ENCODE measurements at places on chromosomes 13 and 19.
A peak's percentile ranks its signal among the peaks of the same experiment; 100 is the strongest.

DNA sequence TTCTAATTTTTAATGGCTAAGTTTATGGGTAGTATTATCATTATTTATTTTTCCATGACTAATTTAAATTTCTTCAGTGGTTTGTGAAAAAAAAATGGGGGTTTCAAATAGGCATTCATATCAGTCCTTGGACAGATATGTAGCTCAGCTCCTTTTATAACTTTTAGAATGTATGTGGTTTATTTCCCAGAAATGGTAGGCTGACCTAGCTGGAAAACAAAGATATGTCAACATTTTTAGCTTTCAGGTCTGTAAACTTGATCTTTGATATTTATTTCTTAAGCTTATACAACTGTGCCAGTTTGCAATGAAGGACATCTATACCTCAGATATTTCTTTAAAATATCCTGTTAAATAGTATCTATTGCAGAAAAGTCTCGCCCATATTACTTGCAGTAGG, 1815.5 kb downstream of the SLITRK5 start:
- DNase-seq, result no peak

GRCh38 chr13:74929436-74929835, 552.5 kb downstream of the TBC1D4 start:
- no peak for DNase-seq

DNA sequence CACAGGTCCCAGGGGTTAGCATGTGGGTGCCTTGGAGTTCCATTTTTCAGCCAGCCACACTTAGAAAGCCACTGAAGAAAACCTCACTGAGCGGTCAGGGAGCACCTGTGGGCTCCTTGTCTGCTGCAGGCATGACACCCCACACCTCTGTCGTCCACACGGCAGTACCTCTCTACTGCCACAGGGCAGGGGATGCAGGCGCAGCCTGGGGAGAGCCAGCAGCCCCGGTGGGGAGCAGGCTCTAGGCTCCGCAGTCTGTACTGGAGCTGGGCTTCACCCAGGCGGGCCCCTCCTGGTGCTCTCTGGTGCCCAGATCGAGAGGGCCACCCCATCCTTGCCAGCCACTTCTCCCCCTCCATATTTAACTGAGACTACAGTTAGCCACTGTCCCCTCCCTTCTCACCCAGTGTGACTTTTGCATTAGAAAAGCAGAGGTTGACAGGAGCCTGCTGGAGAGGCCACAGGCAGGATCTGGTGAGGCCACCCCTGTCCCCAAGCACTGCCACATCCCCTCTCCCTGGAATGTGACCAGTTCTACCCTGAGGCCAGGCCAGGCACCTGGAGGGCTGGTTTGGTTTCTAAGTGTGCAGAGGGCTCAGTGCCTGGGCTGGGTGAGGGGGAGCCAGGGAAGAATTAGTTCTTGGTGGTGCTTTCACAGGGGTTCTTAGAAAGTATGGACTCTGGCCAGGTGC, 104.4 kb downstream of the KDM4B start:
- no peak for DNase-seq

GRCh38 chr19:1106841-1107660, 3.3 kb downstream of the GPX4 start:
- DNase-seq, result no peak

GRCh38 chr19:30388327-30388726, 16.1 kb downstream of the ZNF536 start:
- DNase-seq, result no peak

- DNase-seq, result no peak
Observed at GRCh38 chr13:96769874-96770273, 224.4 kb downstream of the OXGR1 start.

- DNase-seq, result no peak
Observed at GRCh38 chr13:106213028-106213757, 322.3 kb downstream of the EFNB2 start.

DNA sequence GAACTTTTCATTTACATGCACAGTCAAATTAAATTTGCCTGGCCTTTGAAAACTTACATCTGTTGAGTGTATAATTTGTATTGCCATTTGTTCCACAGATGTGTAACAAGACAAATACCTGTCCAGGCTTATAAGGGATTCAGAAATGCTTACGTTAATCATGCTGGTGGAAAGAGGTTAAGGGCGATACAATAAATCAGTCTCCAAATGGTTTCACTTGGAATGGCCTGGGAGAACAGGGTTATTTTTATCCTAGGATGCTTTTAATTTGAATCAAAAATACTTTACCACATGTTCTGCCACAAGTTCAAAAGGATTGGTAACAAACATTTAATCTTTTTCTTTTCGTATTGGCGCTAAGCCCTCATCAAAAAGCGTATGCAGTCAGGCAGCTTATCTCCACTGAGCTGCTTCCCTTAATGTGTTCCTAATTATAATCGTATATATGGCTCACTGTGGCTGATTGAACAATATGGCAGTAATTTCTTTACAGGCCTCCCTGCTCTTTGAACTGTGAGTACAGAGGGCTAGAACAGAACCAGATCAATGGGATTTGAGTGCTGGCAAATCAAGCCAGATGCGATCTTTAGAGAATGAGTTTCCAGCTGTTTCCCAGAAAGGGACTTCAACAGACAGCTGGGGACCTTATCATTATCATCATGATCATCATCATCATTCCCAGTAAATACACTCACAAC, 425.7 kb downstream of the SPRY2 start:
- DNase-seq, result no peak

DNA sequence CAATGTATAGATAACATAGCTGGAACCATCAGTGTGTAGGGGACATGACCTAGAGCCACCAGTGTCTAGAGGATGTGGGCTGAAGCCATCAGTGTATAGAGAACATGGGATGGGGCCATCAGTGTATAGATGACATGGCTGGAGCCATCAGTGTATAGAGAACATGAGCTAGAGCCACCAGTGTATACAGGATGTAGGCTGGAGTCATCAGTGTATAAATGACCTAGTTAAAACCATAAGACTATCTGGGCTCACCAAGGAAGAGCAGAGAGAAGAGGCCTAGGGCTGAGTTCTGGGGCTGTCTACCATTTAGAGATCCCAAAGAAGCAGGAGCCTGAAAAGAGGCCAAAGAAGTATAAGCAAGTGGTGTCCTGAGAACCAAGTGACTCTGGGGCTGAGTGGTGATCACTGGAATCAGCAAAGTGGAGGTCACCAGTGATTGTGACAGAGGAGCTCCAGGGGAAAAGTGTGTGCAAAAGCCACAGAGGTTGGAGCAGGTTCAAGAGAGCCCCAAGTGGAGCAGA, 41.0 kb downstream of the RFX2 start:
- DNase-seq, result peak; percentile 11

DNA sequence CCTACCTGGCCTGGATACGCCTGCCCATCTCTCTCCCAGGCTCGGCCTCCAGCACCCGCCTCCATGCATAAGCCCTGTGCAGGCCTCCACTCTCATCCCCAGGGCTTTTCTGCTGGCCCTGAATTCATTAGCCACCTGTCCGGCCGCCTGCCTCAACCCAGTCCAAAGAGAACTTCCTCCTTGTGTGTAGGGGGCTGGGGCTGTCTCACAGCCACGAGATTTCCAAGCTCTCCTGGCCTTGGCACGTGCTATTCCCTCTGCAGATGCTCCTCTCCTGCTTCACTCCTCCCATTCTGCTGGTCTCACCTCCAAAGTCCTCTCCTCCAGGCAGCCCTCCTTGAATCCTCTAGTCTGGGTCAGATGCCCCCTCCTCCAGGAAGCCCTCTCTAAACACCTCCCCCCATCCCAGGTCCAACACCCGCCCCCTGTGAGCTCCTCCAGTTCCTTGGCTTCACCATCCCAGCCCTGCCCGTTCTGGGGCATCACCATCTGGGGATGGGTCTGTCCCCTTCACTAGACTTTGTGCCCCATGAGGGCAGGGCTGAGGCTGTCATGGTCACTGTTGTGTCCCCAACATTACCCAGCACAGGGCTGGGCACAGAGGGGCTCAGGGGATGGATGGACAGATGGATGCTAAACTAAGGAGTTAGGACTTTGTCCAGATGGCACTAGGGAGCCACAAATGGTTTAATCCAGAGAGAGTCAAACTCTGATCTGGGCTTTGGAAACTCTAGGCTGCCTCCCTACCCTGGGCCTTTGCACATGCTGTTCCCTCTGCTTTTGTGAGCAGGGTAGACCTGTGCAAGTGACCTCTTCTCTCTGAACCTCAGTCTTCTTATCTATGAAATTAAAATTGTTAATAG, 14.8 kb downstream of the MEIS3 start:
- DNase-seq, result no peak

- no peak for DNase-seq
Observed at GRCh38 chr19:36417752-36418286, 625 bp downstream of the ZFP82 start.

DNA sequence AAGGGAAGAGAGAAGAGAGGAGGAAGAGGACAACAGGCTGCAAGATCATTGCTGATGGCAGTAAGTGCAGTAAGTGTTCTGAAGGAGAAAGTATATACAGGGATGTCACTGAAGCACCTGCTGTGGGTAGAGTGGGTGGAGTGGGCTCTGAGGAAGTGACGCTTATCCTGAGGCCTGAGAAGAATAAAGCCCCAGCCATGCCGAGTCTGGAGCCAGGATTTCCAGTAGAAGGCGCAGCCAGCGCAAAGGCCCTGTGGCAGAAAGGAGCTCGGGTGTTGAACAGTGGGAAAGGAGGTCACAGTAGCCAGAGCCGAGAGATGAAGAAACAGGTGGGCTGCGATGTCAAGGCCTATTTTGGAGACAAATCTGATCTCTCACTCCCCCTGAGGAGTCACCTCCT, 31.8 kb upstream of the ADGRE5 start:
- no peak for DNase-seq

DNA sequence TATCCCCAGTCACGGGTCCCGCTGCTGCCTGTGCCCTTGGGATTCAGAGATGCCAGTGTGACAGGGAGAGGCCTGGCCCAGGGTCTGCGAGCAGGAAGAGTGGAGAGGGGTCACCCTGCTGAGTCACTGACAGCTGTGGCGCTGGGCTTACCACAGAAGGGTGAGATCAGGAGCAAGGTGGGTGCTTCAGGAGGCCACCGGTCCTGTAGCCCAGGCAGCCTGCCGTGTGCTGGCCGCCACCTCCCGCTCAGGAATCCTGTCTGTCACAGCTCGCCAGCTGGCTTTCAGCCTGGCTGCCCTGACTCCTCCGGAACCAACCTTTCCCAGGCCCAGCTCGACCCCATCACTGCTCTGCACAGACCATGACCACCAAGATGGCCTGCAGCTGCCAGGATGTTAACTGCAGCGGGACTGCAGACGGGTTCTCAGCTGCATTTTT, 25.3 kb downstream of the NAXD start:
- no peak for DNase-seq

- DNase-seq, result no peak
Observed at GRCh38 chr19:31492050-31492449, 142.8 kb upstream of the TSHZ3 start.

DNA sequence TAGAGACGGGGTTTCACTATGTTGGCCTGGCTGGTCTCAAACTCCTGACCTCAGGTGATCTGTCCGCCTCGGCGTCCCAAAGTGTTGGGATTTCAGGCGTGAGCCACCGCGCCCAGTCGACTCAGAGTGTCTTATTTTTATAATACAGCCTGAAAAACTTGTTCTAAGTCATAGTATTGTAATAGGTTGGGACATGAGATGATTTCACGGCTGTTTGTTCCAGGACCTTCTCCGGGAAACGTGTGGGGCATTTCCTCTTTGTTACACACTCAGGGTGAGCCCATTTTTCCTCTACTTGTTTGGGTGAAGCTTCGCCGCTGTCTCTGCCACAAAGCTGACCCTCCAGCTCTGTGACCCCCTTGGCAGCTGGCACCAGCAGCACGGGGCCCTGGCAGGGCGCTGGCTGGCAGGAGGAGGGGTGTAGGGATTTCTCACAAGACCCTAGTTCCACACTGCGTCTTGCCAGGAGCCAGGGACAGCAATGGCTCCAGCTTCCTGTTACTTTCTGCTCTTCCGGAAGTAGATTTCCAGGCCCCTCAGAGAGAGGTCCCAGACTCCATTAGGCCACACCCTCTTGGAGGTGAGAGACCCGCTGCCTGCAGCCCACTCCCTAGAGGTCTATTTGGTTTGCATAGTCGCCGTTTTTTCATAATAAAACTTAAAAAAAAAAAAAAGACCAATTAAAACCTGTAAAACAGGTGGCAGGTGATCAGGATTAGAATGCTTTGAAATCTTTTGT, 15.6 kb downstream of the FGF21 start:
- DNase-seq, result no peak

DNA sequence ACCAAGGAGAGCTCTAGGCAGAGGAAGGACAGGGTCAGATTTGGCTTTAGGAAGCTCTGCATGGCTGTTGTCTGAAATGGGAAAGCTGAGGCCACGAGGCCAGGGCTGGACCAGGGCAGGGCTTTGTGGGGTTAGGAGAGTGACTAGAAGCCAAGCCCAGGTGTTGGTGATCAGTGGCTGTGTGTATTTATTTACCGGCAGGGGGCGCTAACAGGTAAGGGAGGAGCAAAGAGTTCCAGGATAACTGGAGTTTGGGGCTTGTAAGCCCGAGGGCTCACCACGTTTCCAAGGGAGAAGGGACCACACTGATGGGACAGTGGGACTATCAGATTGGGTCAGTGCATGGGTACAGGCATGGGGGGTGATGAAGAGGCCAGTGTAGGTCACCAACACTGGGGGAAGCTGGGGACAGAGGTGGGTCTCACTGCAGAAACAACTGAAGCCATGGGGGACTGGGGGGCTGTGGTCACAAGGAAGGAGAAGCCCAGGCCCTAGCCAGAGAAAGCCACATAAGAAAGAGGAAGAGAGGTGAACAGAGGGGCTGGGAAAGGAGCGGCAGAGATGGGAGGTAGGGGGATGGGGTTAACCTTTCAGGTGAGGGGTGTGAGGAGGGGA, 3.9 kb downstream of the TMEM147 start:
- peak; percentile 76 for DNase-seq
